Daoy (cell line): ENCODE measurements at places on chromosomes 5 and 9.

DNA sequence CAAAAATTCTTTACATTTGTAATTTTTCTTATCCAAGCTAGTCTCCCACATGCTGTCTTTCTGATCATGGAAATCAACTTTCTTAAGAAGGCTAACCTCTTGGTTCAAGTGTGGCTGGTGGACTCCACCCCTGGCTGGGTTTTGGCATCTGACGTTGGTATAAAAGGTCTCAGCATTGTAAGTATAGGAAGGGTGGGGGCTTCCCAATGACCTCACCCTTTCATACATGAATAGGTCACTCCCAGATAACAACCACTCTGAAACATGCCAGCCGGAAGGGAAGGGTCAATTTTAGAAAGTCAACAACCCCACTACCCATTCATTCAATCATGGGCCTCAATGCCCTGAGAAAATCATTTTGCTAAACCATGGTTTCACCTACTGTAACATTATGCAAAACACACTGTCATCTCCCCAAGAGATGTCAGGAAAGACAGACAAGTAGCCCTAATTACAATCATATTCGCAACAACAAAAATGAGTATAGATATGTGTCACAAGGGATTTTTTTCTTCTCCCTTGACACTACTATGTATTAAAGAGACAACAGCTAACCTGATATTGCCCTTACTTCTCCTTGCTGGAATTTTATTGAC lies 31.9 kb upstream of the PCSK5 start:
- DNase-seq: no peak

GRCh38 chr9:124454791-124455443 lies 4.7 kb downstream of the ADGRD2 start:
- peak; percentile 2 for DNase-seq

GRCh38 chr9:6054280-6055099 lies 39.1 kb upstream of the RANBP6 start:
- DNase-seq: peak; percentile 81

DNA sequence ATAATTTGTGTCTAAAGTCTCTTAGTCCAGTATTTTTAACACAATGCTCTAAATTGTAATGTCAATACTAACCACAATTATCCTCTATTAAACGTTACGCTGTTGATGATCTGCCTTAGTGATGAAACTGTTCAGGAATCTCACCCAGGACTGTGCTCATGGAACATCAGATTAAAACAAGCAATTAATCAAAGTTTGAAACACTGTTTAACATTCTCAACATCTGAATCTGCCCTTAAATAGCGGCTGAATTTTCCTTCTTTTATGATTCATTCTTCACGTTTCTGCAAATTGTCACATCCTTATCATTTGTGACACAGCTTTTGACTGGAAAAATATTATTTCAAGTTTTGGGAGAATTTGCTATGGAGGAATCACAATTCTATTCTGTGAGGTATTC lies 113.8 kb downstream of the MARCHF11 start:
- no peak for DNase-seq

DNA sequence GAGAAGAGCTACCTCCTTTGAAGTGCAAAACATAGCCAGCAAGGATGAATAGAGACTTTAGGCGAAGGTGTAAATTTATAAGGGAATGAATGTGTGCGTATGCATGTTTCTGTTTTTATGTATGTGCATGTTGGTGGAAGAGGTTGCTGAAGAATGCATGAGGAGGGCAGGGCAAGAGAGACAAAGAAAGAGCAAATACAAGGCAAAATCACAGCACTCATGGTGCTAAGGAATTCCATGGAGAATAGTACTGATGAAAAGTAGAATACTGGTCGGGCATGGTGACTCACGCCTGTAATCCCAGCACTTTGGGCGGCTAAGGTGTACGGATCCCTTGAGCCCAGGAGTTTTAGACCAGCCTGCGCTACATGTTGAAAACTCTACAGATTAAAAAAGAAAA lies 762.1 kb upstream of the PTPRD start:
- DNase-seq: no peak

DNA sequence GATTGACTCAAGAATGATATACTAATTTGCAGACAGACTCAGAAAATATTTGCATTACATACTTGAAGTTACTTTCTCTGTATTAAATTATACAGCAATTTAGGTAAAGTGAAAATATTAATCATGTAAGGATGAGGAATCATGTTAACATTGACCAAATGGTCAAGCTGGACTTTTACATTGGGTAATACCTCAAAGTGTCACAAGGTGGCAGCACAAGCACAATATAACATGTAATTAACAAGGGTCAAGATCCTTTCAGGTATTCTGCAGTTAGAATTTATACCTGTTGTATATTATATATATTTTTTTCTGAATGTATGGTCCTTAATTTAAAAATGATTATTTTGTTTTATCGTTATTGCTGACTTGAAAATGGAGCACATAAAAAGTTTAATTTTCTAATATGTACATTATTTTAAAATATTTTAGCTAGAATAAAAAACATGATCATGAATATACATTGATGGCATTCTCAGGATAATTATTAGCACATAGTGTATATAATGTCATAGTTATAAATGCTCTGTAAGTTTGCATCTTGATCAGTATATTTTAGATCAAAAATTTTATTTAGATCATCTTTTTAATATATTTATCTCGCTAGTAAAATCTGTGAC lies 8.6 kb downstream of the HAPLN1 start:
- peak; percentile 55 for DNase-seq

DNA sequence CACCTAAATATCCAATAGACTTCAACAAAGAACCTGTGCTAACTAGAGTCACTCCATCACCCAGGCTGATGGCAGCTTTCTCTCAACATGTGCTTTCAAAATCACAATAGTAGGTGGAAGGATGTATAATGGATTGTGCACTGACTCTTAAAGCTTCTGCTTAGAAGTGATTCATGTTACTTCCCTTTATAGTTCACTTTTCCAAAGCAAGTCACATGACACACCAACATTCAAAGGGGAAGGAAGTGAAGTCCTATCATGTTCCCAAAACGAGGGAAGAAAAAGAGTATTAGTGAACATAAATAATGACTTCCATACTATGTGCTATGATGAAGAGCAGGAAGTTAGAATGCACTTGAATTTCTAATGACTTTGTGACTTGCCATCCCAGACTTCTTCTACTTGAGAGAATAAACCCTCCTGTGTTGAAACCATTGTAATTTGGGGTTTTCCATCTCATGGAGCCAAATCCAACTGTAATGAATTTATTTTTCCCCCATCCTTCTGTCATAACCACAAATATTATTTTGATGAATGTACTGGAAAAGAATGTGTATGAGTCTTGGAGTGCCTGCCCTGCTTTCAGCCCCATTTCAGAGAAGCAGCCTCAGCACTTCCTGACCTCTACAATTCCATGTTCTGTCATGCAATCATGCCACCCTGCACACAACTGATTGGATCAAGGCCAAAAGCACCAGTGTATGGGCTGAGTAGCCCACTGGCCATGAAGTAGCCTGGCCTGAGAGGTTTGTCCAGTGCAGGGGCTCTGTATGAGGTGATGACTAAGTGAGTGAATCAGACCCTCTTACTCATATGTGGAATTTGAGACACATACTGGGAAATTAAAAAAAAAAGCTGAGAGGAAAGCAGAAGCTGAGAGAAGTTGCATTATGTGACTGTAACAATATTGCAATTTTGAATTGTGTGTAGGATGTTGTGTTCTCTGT lies 525.9 kb upstream of the CLINT1 start:
- DNase-seq: peak; percentile 97

DNA sequence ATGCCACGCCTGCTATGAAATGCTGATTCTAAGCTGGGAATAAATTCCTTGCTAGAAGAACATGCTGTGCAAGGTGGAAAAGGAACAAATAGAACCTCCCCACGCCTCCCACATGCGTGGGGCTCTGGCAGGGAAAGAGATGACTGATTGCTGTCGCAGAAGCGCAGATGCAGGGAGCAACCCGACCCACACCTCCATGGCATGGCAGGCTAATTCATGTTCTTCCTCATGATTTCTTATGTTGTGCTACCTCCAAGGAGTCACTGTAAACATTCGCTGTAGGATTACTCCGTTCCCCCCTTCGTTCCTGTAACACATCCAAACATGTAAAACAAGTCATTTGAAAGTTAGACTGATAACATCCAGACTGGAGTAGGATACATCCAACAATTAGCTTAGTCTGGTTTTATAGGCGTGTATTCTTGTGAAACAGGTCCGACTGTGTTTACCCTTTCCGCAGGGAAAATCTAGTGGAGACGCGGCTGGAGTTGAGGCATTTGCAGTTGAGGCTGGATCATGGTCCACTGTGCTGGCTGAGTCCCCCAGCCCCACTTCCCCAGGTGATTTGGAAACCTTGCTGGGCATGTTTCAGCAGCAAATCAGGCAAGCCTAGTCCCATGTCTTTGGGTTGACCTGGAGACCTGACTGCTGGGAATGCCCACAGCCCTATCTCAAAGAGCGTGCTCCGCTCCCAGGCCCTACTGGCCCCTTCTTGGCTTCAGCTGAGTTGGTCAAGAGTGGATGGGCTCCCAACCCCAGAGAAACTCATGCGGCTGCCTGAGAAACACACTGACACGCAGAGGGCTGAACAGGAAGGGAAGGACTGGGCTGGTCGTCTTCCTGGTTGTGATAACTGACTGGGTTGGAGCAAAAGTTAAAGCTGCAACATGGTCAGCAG lies 24.8 kb upstream of the ANKRD33B start:
- no peak for DNase-seq

DNA sequence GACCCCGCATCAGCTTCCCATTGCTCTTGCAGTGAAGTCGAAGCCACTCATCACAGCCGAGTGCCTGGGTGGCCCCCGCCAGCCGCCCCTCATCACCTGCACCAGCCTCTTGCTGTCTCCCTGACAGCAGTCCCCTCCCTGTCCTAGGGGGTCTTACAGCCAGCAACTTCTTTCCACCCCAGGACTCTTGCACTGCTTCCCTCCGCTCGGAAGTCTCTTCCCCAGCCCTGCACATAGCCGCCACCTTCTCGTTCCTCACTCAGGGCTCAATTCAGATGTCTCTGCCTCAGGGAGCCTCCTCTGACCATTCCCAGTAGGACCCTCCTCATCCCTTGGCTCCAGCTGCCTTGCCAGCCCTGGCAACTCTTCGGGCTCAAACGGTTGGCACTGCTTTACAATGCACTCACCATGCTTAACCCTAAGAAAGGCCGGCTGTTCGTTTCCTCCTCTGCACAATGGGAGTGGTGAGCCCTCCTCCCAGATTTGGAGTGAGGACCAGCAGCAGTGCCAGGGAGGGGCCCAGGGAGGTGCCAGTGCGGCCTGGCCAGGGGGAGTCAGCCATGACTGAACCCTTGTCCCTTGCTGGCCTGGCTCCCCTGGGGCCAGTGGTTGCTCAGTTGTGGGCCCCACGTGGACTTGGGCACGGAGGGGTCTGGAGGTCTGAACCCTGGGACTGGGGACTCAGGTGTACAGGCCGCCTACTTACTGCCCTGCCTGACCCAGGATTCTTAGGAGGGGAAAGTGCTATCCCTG lies 6.1 kb downstream of the TCF7 start:
- DNase-seq: no peak

GRCh38 chr9:21579247-21579671 lies 97.1 kb upstream of the IFNE start:
- no peak for DNase-seq

GRCh38 chr9:101054657-101055056 lies 26.1 kb downstream of the PLPPR1 start:
- no peak for DNase-seq

GRCh38 chr5:125346316-125346715 lies 599.9 kb upstream of the ZNF608 start:
- no peak for DNase-seq

GRCh38 chr9:136292026-136292538 lies 11.8 kb downstream of the CCDC187 start:
- DNase-seq: no peak

- peak; percentile 32 for DNase-seq
Observed at GRCh38 chr9:87184956-87185642, 237.8 kb upstream of the GAS1 start.

DNA sequence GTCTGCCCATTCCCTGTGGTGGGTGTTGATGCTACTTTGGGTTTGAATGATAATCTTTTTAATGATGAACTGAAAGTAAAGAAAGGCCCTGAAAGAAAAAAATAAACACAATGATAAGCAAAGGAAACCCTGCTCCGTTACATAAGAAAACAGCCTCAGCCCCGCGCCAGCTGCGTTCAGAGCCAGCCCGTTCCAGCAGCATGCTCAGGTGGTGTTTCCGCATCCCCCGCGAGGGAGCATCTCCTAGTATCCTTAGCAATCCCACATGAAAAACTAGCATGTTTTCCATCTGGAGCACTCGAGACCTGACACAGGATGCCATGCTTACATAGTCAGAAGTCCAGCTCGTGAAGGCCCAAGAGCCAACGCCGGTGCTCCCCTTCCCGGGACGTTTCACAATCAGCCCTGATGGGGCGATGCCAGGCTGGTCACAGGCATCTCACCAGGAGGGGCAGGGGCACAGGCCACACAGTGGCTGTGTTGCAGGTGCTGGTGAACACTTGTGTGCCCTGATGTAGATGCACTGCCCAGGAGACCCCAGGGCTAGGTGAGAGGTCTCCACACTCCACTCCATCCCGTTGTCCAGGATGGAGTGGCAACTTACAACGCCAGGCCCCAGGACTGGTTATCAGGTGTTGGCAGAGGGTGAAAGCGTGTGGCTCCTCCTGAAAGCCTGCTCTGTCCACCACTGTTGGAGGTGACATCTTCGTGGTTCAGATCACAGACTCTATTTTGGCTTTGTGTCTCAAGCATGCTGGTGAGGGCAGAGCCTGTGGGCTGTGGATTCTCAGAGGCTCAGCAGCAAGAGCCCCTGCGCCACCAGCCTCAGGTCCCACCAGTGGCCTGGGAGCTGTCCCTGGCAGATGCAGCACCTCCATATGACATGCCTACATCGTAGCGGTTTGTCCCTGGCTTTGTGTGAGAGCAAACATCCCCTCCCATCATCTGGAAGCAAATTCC lies 246.8 kb upstream of the IRX1 start:
- no peak for DNase-seq

DNA sequence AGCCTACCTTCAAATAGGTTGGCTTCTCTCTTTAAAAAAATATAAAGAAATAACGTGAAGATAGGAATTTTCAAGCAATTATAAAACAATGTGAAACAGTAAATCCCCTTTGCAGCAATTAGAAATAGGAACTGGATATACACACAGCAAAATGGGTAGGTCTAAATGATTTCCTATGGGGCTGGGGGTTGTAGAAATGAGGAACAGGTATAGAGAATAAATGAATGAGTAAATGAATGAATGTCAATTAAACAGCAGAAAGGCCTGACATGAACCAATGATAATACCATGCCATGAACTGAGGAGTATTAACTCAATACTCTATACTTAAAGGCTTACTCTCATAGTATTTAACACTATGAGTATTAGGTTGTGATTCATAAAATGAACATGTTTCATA lies 21.6 kb downstream of the SSBP2 start:
- no peak for DNase-seq

- DNase-seq: no peak
Observed at GRCh38 chr9:129072171-129072570, 8.7 kb upstream of the DOLPP1 start.
